Activated effector memory CD4-positive, alpha-beta T cell treated with Interleukin-2 at 50 U/mL for 16 hours (primary cell): ENCODE measurements at places on chromosomes 7 and 10.
A peak's percentile ranks its signal among the peaks of the same experiment; 100 is the strongest.

DNA sequence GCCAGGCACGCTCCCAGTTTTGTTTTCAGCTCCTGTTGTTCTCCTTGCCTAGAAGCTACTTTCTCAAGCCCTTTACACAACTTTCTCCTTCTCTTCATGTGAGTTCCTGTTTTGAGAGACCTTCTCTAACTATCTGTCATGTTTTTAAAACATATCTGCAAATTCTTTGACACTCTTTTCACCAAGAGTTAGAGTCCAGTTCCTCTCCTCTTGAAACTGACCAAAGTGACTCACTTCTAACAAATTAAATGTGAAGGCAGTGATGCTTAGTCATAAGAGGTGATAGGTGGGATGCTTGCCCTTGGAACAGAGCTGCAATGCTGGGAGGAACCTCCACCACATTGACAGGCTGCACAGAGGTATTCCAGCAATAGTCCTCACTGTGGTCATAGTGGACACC lies 25.3 kb downstream of the ZSCAN25 start:
- no peak for DNase-seq

- no peak for DNase-seq
Measured at GRCh38 chr7:128014811-128015210, 16.4 kb downstream of the LRRC4 start.

GRCh38 chr7:87628780-87629569 lies 777 bp downstream of the RUNDC3B start:
- DNase-seq = peak; percentile 6

DNA sequence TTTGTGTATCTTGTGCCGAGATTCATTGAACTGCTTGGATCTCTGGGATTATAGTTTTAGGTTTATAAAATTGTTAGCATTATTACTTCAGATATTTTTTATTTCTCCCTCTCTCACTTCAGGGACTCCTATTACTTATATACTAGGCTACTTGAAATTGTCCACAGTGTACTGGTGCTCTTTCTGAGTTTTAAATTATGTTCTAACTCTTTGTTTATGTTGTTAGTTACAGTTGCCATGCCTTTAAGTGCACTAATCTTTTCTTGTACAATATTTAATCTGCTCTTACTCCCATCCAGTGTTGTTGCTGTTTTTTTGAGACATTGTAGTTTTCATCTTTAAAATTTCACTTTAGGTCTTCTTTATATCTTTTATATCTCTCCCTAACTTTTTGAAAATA lies 13.1 kb downstream of the PLEKHS1 start:
- DNase-seq = no peak

DNA sequence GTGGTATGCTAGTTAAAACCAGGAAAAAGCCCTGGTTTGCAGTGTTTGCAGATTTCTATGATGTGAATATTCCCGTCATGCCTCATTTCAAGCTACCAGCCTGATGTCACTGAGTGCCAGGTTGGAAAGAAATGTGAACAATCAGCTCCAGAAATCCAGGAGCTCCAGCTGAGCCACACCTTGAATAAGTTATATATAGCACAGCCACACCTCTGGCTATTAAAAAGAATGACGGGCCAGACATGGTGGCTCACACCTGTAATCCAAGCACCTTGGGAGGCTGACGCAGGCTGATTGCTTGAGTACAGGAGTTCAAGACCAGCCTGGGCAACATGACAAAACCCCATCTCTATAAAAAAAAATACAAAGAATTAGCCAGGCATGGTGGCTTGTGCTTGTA lies 18.7 kb upstream of the SLF2 start:
- DNase-seq = no peak

GRCh38 chr10:61784354-61785133 lies 117.0 kb upstream of the ARID5B start:
- no peak for DNase-seq

GRCh38 chr7:100035876-100036275 lies 13.7 kb upstream of the ZSCAN21 start:
- DNase-seq = no peak

DNA sequence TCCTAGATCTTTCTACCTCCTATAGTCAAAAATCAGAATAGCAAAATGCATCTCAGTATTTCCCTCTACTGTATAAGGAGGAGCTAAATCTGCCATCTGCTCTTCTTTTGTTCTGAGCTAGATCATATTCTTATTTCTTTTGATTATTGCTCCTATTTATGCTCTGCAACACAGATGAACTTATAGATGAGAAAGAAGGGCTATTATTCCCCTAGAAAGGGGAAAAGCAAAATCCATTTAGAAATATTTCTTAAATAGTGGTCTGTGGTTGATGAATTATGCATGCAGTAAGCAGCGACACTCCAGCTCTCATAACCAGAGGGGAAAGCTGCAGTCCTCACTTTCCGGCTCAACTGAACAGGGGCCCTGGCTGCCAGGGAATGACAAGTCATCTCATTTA lies 207.3 kb upstream of the SORCS1 start:
- no peak for DNase-seq

- no peak for DNase-seq
Measured at GRCh38 chr10:127524908-127525665, 24.0 kb upstream of the NPS start.

GRCh38 chr7:46449743-46450142 lies 528.7 kb upstream of the IGFBP3 start:
- no peak for DNase-seq

DNA sequence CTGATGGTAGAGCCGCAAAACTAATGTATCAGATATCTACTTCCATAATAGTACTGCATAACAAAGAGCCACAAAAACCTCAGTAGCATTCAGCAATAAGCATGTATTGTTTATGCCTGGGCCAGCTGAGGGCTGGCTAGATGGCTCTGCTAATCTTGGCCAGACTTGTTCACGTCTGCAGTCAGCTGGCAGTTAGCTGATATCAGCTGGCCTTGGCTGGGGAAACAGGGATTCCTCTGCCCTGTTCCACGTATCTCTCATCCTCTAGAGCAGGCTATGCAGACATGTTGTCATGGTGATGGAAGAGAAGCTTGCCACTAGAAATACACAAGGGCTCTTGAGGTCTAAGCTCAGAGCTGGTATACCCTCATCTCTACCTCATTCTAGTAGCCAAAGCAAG lies 62.9 kb downstream of the GRM8 start:
- DNase-seq = no peak

GRCh38 chr7:159213253-159213652 lies 68.6 kb upstream of the VIPR2 start:
- DNase-seq = no peak

- no peak for DNase-seq
Measured at GRCh38 chr7:12814828-12815227, 127.4 kb downstream of the ARL4A start.

- no peak for DNase-seq
Measured at GRCh38 chr7:68203251-68203650, 1206.6 kb downstream of the TYW1 start.

DNA sequence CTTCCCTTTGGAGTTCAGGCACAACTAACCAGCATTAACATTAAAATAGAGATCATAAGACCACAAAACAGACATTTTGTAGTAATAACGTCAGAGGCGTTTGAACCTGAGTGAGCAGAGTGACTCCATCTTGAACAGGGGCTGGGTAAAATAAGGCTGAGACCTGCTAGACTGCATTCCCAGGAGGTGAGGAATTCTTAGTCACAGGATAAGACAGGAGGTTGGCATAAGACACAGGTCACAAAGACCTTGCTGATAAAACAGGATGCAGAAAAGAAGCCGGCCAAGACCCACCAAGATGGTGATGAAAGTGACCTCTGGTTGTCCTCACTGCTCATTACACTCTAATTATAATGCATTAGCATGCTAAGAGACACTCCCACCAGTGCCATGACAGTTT lies 493.2 kb upstream of the AUTS2 start:
- DNase-seq = no peak

DNA sequence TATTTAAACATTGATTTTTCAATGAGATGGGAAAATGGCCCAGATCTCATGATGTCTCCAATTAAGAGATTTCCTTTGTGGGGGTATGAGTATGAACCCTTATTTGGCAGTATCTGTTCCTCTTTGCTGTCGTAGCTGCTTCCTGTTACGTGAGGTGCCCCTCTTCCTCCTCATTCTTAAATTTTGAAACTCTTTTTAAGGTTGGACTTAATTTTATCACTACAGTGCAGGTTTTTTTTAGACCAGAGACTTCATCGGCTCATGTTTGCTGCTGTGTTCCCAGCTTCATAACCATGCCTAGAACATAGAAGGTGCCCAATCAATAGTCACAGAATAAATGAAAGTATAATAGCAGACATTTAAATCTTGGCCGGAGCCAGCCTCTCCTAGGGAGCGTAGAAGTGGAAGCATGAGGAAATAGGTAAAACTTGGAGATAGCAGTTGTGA lies 2.4 kb downstream of the MIOS start:
- no peak for DNase-seq

DNA sequence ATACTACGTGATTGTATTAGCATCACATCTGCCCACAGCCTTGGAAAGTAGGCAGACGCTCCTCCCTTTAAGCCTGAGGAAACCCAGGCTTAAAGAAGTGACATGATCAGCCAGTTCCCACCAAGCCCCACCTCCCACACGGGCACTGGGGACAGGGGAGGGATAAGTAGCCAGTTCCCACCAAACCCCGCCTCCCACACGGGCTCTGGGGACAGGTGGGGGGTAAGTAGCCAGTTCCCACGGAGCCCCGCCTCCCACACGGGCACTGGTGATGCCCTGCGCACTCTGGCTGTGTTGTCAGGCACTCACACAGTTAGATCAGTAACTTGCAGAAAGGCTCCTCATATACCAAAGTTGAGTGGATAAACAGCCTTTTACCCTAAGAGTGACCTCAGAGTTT lies 606.8 kb downstream of the PTPRN2 start:
- no peak for DNase-seq

DNA sequence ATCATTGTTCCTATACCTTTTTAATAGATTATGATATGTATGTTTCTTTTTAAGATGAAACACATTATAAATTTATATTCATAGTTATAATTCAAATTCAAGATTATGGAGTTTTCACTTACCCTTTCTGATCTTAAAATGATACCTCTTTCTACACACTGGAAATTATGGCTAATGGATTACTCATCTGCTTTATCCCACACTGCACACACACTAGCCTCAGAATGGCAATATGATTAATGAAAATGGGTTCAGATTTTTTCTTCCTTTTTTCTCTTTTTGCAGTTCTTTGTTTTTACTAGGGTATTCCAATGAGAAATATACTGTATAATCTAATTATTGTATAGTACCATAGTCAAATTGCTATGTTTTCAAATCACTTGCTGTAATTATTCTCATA lies 82.3 kb upstream of the FZD1 start:
- DNase-seq = no peak

GRCh38 chr7:19587291-19587690 lies 121.5 kb downstream of the POLR1F start:
- no peak for DNase-seq

GRCh38 chr10:132685101-132685891 lies 100.7 kb downstream of the NKX6-2 start:
- DNase-seq = no peak
